ENCODE measurements at places on chromosomes 12 and 14.

- no peak for DNase-seq
These were observed 48.8 kb downstream of the BICDL1 start for GRCh38 chr12:120037851-120038250.

DNA sequence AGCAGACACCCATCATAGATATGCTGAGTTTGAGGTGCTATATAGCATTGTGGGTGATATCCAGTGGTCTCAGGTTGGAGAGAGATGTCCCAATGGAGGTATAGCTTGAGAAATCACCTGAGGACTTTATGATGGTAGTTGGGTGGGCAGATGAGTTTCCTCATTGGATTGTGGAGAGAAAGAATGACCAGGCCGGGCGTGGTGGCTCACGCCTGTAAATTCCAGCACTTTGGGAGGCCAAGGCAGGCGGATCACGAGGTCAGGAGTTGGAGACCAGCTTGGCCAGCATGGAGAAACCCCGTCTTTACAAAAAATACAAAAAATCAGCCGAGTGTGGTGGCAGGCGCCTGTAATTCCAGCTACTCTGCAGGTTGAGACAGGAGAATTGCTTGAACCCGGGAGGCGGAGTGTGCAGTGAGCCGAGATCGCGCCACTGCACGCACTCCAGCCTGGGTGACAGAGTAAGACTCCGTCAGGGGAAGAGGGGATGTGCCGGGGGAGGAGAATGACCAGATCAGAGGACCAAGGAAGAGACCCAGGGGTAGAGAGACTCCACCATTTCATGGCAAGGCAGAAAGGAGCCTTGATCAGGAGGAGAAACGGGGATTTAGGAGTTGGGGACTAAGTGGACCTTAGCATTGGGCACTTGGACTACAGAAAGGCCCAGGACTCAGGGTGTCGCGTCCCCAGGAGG lies 757 bp upstream of the PCK2 start:
- DNase-seq: no peak

GRCh38 chr12:28176295-28176694 lies 14.0 kb upstream of the CCDC91 start:
- no peak for DNase-seq

- no peak for DNase-seq
These were observed 1.3 kb downstream of the NAA30 start for GRCh38 chr14:57391517-57392195.

DNA sequence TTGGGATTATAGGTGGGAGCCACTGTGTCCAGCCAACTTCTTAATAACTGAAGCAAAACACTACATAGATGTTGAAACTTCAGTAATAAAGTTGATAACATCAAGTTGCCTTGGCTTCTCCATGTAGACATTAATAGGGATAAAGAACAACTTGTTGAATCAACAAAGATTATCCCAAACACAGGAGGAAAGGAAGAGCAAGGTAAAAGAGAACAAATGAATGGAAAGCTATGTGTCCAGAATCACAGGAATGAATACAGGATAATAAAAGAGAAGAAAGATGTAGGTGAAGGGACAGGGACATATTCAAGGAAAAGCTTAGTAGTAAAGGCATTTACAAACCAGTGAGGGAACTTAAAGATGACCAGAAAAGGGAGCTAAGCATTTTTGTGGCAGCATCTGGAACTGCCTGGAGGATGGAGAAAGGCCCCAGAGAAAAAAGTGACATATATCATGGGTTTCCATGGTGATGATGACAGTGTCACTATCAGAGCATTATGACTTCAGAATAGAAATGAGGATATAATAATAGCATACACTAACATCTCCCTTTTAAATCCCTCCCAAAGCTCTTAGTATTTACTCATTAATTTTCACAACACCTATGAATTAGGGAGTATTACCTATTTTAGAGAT lies 24.0 kb upstream of the MDM1 start:
- no peak for DNase-seq

DNA sequence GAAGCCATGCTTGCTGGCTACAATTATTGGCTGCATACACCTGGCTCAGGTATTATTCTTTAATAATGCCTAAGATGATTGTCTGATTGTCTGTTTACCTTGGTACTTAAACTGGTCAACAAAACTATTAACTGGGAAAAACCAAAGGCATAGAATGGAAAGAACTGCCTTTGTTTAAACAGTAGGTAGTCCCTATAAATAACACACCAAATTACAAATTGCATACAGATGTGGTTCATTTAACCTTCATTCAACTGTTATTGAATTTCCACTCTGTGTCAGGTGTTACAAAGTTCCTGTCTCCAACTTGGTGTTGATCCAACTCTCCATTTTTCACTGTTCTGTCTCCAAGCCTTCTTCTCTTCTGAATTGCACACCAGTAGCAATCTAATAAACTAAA lies 79.8 kb upstream of the FSCB start:
- peak; percentile 98 for DNase-seq

GRCh38 chr12:18320036-18320617 lies 58.8 kb downstream of the PIK3C2G start:
- DNase-seq: peak; percentile 6

GRCh38 chr12:123129621-123130020 lies 21.3 kb downstream of the PITPNM2 start:
- DNase-seq: no peak

DNA sequence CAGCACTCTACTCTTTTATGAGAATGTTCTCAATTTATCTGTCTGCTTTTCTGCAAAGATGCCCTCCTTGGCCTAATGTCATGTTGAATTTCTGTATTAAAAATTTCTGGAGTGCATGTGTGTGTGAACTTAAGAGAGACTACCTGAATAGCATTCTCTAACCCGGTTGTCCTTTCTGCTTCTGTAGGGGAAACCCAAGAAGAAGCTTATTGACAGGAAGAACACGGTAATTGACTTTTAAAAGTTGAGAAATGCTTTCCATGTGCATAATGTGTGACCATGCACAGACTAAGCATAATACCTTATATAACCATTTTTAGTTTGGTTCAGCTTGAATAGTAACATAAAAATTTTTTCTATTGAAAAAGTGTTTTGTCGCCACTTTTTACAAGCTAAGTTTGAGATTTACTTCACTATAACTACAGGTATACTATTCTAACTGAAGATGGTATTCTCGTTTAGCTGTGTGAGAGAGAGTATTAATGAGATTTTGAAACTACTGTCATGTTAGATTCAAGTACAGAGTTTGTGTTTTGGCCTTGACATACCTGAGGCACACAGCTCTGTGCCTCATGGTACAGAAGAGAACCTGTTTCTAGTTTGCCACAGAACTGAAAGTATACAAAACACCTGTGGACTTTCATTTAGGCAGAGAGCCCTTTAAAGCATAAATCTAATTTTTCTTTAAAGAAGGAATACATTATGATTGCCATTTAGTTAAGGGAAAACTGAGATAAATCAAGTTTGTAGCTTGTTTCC lies 96.8 kb downstream of the TTLL5 start:
- DNase-seq: no peak

DNA sequence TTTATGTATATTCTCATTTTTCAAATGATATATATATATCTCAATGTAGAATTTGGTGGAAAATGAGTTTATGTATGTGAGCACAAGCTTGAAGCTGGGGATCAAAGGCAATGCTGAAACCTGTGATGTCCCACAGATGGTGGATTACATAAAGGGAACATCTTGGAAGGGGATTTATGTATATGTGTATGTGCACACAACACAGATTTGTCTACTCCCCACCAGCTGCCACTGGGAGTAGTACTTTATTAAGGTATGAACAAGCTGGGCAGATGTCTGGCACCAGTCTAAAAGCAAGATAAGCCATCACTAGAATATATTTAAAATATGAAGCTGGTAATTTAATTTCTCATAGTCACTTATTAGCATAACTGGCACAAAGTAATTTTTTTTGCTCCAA lies 895.6 kb downstream of the SLC6A15 start:
- DNase-seq: no peak

- no peak for DNase-seq
These were observed 238.3 kb downstream of the GALC start for GRCh38 chr14:87754520-87755223.

GRCh38 chr14:74592476-74593201 lies 19.4 kb downstream of the LTBP2 start:
- DNase-seq: no peak

DNA sequence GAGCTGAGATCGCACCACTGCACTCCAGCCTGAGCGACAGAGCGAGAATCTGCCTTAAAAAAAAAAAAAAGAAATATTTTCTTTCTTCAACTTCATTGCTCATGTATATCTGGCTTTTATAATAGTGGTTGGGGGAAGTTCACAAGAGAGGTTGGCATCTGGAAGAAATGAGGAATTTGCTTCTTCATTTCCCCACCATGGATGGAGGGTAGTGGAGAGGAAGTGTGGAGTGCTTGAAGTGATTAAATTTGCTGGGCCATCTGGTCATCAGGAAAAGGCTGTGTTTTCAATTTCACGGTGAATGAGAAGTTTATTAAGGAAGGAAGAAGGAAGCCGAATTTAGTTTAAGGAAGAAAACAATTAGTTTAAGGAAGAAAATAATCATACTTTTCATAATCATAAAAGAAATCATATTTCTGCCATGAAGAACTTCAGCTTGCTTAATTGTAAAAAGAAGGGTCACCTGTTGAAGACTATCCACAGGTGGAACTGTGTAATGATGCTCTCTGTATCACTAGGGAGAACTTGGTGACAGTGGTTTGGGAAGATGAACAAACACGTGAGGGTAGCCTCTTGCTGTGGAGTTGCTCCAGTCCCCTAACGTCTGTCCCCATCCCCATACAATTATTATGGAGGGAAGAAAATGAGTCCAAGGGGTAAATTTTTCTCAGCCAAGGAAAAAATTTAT lies 197.3 kb upstream of the ARHGAP5 start:
- no peak for DNase-seq

DNA sequence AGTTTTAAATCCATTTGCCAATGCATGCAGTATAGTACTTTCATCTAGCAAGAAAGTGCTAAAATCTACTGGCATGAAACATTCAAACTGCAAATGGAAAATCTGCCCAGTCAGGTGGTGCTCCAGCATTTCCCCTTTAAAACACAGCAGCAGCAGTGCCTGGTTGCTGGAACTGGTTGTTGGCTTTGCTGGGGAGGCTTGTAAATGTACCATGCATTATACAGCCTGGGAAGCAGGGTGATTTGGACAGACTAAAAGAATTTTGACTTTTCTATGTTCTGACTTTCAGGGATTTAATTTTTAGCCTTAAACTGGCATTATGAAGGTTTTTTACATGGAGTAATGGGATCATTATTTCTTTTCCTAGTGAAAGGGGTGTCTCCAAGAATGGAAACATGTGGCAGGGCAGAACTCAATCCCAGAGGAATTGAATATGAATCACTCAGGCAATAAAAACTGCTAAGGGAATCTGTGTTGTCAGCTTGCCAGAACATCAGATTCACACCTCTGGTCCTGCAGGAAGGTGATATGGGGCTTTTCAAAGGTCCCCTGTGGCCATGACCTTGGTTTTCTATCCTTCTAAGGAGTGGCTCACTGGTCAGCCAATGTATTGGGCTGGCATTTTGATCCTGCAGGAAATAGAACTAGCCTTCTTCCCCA lies 9.0 kb upstream of the PAX9 start:
- DNase-seq: no peak

DNA sequence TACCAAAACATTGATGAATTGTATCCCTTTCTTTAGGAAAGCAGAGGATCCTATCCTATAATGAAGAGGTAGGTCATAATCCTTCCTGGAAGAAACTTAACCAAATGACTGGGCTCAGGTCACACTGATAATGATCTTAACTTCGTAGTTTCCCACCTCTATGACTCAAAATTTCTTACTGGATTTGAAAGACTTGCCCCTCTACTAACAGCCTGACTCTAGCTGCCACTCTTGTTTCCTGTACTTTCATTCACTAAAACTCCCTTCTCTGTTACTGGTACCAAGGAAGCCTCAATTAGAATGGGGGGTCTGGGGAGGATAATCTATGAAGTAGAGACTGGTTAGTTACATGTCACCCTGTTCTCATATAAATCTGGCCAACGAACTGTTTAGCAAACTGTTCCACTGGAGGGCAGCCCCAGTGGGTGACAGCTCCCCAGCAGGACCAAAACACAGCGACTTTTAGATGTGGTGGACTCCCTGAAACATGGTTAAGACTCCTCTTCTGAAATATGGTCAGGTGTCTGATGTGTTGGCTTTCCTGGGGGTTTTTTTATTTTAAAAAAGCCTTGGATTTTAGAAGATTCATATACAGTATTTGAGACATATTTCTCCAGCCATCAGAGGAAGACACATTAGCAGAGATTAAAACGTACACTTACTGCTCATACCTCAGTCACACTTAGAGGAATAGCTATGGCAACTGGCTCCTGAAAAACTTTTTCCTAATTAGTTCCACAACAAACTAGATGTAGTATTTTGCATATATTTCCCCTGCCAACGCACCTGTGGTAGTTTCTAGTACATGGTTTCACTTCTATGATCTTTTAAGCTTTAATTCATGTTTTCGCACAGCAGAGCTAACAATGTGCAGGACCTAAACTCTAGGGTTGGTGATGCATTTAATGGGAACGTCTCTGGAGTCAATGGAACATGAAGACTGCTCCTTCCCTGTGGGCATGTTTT lies 72.3 kb downstream of the ACADS start:
- DNase-seq: no peak

- DNase-seq: no peak
These were observed 124.6 kb upstream of the ATF7IP start for GRCh38 chr12:14240873-14241220.

GRCh38 chr12:98416845-98417244 lies 98.5 kb upstream of the TMPO start:
- no peak for DNase-seq

DNA sequence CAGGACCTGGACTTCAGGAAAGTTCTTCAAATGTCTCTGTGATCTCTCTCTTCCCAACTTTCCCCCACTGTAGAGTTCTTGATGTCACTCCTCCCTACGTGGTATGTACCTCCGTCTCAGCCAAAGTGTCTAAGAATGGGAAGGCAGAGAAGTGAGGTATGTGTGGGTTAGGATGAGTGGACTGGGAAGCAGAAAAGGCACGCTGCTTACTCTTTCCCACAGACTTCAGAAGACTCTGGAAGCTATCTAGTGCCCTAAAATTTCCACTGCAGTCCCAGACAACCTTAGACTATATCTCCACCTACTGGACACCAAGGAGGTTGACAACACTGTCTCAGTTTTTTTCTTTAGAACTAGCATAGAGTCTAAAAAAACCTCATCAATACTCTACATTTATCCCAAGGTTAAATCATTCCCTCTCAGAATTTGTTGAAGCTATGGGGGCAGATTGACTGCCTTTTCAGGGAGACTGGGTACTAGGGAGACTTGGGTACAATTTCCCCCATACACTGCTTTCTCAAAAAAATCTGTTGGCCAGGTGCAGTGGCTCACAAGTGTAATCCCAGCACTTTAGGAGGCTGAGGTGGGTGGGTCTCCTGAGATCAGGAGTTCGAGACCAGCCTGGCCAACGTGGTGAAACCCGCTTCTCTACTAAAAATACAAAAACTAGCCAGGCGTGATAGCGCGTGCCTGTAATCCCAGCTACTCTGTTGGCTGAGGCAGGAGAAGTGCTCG lies 20.6 kb upstream of the ITGA5 start:
- peak; percentile 54 for DNase-seq

All from NCI-H748 treated with DMSO at 0.1 percent for 48 hours (cell line).